ENCODE measurements at places on chromosomes 3 and 15. TPM values are rescaled to one million over a fixed set of nuclear protein-coding genes. Genes with fewer than 3 reads are reported as not detected.
A peak's percentile ranks its signal among the peaks of the same experiment; 100 is the strongest.

DNA sequence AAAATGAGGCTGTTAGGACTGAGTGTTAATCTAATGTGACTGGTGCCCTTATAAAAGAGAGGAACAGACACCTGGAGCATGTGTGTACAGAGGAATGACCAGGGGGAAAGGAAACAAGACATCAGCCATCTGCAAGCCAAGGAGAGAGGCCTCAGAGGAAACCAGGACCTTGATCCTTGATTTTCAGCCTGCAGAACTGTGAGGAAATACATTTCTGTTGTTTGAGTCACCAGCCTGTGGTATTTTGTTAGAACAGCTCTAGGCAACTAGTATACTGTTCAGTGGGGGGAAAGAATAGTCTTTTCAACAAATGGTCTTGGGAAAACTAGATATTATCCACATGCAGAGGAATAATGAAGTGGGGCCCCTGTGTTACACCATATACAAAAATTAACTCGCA lies 80.6 kb downstream of the CCR1 start:
- H3K4me3 ChIP-seq = no peak overlapping the region
- no peak for DNase-seq
- no peak overlapping the region for H3K27ac ChIP-seq
- H3K27me3 ChIP-seq = no peaks in the 10 kb centered on the region

The DMXL2 gene
- total RNA-seq = 8.6 TPM

- no peak overlapping the region for H3K4me3 ChIP-seq
- H3K4me1 ChIP-seq = peaks cover 12% of the 10 kb centered on the region
- DNase-seq = no peak
- H3K27me3 ChIP-seq = no peaks in the 10 kb centered on the region
- H3K27ac ChIP-seq = peak overlapping the region; percentile 93
- H3K36me3 ChIP-seq = no peaks in the 10 kb centered on the region
These were observed 4.0 kb upstream of the DAG1 start for GRCh38 chr3:49466085-49466484.

DNA sequence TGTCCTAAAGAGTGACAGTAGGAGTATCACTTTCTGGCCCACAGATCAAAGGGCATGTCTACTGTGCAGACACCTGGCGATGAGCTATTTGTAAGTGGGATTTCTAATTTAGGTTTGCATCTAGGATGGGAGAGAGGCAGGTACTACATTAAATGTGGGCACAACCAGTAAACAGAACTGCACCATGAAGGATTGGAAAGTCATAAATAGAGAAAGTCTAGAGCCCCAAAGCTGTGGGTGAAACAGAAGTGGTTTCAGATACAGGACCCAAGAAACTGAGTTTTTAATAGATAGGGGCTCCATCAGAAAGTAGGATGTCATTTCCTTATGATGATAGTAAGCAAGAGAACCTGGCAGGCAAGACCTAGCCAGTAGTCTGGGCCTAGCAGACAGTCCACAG lies 35.2 kb upstream of the SPPL2A start:
- no peak overlapping the region for H3K27ac ChIP-seq
- DNase-seq = no peak
- H3K27me3 ChIP-seq = no peaks in the 10 kb centered on the region
- no peak overlapping the region for H3K4me3 ChIP-seq
- no peaks in the 10 kb centered on the region for H3K36me3 ChIP-seq

DNA sequence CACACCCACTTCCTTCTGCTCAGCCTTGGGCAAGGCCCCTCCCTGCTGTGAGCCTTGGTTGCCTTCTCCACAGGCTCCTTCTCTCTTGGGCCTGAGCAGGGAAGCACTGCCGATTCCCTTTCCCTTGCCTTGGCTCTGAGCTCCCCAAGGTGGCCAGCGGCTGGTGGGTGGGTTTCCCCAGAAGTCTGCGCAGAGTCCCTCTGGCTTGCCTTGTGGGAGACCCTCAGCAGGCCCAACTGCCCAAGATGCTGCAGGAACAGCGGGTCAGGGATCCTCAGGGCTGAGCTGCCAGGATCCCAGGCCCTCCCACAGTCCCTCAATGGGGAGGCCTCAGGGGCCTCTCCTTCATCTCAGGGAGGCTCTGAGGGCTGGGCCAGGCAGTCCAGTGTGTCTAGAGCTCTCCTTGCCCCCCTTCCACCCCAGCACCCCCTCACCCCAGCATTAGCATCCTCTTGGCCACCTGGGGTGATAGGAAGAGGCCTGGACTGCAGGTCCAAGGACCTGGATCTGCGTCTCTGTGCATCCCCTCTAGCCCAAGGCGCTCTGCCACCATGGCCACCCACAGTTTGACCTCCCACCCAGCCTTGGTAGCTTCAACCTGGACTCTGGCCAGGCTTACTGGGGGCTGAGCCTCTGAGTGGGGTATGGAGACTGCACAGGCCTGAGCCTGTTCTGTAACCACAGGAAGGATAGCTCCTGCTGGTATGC lies 68.6 kb downstream of the EXOG start:
- H3K4me3 ChIP-seq = no peak overlapping the region
- peak; percentile 53 for DNase-seq
- H3K4me1 ChIP-seq = no peaks in the 10 kb centered on the region
- H3K36me3 ChIP-seq = no peaks in the 10 kb centered on the region

Data from ascending aorta (tissue), 2 donors.